ENCODE measurements at places on chromosomes 11 and 22.

DNA sequence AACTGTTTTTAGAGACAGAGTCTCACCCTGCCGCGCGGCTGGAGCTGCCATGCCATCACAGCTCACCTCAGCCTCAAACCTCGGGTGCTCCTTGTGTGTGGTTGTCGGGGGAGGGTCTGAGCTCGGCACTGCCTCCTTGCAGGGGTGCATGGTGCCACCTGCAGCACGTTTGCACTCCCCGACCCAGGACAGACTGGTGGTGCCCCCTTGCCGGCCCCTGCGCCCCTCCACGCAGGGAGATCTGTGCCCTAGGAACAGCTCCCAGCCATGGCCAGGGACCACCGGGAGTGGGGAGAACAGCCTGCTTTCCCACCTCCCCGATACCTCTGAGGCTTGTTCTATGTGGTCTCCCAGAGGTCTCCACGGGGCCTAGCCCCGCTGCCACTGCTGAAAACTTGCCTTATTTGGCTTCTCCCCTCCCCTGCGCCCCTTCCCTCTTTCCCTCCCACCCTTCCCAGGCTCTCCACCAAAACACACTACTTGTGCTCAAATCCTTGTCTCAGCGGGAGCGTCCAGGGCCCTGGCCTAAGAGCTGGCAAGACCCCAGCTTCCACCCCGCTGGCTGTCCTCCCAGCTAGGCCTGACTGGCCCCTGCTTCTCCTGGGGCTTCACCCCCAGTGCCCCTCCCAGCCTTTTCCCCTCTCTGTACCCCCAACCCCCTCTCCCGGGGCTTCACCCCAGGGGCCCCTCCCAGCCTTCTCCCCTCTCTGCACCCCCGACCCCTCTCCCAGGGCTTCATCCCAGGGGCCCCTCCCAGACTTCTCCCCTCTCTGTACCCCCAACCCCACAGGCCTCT, 13.4 kb upstream of the TPCN2 start:
- no peak for DNase-seq

- no peak for DNase-seq
Measured at GRCh38 chr11:299951-300735, 817 bp upstream of the IFITM5 start.

- no peak for DNase-seq
Measured at GRCh38 chr11:81052344-81053158, 1611.7 kb upstream of the TENM4 start.

- no peak for DNase-seq
Measured at GRCh38 chr11:23111527-23111926, 251.3 kb upstream of the CCDC179 start.

GRCh38 chr11:16867097-16867496, 128.7 kb downstream of the C11orf58 start:
- DNase-seq, result no peak

DNA sequence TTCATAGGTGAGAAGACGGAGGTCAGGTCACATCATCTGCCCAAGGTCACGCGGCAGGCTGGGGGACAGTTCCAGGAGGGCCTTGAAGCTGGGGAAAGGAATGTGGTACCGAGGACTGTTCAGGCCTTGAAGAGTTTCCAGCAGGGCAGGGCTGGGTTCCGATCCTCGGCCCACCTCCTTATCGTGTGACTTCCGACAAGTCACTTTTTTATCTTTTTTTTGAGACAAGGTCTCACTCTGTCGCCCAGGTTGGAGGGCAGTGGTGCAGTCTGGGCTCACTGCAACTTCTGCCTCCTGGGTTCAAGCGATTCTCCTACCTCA, 623 bp downstream of the NDUFS8 start:
- no peak for DNase-seq

GRCh38 chr22:46469711-46470110, 67.7 kb downstream of the CELSR1 start:
- DNase-seq, result no peak

DNA sequence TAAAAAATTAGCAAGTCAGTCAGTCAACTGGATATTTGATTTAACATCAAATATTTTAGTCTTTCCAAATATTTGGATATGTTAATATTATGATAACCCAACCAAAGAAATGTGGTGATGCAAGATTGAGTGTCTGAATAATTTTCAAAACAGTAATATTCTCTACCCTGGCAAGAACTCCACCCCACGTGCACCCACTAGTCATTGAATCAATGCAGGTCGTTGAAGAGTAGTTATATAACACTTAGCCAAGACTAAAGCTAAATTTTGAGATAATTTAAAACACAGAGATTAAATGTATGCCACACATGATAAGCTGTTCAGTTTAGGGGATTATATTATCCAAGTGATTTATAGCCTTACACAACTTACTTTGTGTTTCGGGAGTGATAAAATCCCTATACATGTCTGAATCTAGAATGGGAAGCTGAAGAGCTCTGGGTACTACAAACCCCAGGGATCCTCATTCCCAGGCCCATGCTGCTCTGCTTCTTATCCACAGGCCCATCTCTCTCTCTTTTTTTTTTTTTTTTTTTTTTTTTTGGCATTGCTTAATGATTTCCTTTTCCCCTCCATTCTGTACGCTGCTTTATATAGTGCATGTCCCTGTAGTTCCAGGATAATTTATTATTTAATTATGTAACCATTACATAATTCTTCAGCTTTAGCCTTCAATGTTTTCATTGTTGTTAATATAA, 392.9 kb downstream of the NTM start:
- no peak for DNase-seq

DNA sequence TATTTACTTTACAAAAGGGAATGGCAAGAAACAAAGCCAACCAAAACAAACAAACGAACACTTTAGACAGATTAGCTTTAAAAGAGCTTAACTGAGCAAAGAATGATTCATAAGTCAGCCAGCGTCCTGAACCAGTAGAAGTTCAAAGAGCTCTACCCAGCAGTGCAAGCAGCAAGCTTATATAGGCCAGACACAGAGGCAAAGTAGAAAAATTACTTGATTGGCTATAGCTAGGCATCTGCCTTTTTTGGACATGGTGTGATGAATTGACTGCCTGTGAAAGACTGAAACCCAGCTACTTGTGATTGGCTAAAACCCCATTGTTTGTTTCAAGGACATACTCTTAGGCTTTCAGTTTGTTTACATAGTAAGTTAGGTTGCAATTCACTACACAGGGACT, 2120.0 kb upstream of the RAG2 start:
- DNase-seq, result no peak

- DNase-seq, result no peak
Measured at GRCh38 chr22:49215840-49216239, 611.8 kb downstream of the BRD1 start.

GRCh38 chr11:67248653-67249052, 17.6 kb upstream of the GRK2 start:
- no peak for DNase-seq

GRCh38 chr11:393219-394033, 583 bp upstream of the PKP3 start:
- DNase-seq, result no peak

- no peak for DNase-seq
Measured at GRCh38 chr11:112016088-112016764, 9.0 kb upstream of the DLAT start.

- DNase-seq, result no peak
Measured at GRCh38 chr11:96373826-96374225, 15.9 kb downstream of the CCDC82 start.

DNA sequence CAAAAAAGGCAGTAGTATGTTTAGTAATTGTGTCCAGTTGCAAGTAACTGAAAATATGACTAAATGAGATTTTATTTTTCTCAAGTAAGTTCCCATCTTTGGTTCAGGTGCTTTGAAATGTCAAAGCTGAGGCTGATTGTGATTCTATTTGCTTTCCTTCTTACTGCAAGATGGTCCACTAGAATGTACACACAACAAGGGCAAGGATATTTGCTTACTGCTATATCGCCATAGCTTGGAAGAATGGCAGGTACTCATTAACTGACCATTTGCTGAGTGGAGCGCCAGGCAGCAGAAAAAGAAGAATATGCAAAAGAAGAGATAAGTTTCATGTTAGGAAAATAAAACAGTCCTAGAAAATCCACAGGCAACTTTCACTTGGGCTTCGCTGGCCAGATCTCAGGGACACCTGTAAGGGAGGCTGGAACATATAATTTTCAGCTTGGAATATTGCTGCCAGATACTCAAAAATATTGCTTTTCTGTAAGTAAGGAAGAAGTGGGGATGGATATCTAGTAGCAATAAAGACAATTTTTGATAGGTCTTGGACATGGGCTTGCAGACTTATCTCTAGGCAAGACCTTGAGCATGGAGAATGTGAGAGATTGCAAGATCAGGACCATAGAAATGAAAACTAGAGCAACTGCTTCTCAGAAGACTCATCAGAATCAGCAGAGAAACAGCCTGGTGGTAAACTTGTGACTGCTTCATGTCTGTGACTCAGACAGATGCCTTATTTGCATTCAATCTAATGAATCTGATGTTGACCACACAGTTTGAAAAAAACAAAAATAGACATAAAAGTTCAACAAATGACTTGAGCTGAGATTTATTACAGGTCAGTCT, 44.8 kb upstream of the OR9Q1 start:
- DNase-seq, result no peak

DNA sequence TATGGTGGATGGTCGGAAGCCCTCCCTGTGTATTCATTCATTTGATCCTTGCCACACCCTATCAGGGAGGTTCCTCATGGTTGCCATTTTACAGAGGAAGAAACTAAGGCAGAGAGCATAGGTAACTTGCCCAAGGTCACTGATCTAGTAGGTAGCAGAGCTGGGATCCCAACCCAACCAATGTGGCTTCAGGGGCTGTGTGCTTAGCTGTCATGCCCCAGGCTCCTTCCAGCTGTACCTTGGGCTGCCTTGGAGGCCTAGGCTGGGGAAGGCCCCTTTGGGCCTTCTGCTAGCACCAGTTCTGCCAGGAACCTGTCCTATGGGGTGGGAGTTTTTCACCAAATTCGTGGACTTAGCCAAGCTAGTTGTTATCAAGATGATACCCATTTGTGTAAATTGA, 8.6 kb downstream of the BAD start:
- DNase-seq, result no peak

GRCh38 chr22:39664485-39665200, 94.1 kb downstream of the CACNA1I start:
- no peak for DNase-seq

GRCh38 chr11:27174021-27174420, 133.4 kb downstream of the BBOX1 start:
- DNase-seq, result no peak

- DNase-seq, result no peak
Measured at GRCh38 chr11:1081601-1082311, 7.1 kb downstream of the MUC2 start.

DNA sequence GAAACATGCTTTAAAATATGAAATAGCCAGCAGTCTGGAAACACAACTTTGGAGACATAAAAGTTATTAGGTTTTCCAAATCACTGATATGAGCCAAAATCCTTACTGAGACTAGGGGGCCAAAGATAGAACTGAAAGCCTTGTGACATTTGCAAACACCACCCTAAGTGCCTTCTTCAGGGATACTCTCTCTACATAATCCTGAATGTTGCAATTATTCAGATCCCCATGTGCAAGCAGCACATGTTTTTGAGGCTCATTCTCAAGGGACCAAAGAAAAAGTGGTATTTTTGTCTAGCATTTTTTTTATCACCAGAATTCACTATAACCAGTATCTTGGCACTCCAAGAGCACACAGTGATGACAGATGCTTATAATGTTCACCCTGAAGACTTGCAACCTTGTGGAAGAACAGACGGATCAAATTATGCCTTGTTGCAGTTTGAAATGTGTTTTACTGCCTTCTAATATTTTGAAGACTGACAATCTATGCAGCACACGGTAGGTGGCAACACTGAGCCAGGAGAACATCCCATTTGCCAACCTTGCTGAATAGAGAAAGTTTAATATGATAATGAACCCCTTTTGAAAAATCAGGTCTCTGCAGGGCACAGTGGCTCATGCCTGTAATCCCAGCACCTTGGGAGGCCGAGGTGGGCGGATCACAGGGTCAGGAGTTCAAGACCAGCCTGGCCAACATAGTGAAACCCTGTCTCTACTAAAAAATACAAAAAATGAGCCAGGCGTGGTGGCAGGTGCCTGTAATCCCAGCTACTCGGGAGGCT, 78.5 kb downstream of the PLEKHA7 start:
- no peak for DNase-seq

- DNase-seq, result no peak
Measured at GRCh38 chr11:111540937-111541253, 375 bp downstream of the LAYN start.

- no peak for DNase-seq
Measured at GRCh38 chr11:17607591-17608570, 60.8 kb downstream of the OTOG start.

GRCh38 chr11:116256215-116256614, 516.6 kb downstream of the BUD13 start:
- DNase-seq, result no peak

DNA sequence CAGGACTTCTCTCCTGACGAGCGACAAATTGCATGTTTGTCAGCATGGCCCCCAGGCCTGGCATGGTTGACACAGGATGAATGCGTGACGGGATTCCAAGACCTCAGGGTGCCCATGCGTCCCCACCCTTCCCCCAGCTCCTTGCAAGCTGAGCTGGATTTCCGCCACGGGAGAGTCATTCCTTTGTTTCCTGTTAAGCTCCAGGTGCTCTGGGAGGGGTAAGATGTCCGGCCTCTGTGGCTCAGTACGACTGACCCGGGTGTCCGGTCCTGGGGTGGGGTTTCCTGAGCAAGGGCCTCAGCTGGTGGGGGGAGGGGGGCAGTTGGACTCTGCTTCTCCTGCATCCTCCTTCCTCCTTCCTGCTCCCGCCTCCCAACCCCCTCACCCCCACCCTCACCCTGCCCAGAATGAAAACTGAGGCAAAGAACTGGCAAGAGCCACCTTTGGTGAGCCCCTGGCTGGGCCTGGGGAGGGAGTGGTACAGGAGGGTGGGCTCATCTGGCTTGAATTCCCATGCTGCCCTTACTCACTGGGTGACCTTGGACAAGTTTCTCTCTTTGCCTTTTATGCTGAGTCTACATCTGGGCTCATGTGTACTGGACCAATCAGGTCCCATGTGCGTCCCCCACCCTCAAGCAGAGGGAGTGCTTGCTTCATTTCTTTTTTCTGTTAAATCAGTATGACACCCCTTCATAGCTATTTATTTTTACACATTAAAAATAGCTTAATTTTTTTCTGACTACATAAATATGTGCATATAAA, 2.5 kb downstream of the CDC42EP2 start:
- DNase-seq, result no peak

DNA sequence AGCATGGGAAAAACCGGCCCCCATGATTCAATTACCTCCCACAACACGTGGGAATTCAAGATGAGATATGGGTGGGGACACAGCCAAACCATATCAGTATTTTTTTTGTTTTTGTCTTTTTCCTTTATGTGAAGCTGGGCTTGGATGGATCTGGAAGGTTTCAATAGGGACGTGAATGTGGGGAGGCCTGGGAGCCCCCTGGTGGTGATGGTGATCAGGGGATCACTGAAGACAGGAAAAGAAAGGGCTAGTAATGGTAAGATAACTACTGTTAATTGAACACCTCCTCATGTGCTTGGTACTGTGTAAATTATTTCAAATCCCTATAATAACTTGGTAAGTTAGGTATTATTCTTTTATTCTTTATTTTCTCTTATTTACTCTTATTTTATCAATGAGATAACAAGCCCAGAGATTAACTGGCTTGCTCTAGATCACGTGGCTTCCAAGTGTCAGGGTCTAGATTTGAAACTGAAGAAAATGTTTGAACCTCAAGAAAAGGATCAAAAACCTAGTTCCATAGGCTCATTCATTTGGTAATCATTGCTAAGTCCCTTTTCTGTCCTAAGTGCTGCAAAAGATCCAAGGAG, 364.2 kb downstream of the TENM4 start:
- DNase-seq, result no peak
